Frontal cortex (tissue), 4 donors: ENCODE measurements at places on chromosomes 1 and 21. TPM values are rescaled to one million over a fixed set of nuclear protein-coding genes. Genes with fewer than 3 reads are reported as not detected.

Gene ATP1A4
- not detected for total RNA-seq

Gene TCHH
- total RNA-seq, result under 0.01 TPM

Gene MAP3K7CL
- 1.2 TPM for total RNA-seq

Gene TNFRSF14
- 2.4 TPM for total RNA-seq

Gene GPR161
- 76.2 TPM for total RNA-seq

DNA sequence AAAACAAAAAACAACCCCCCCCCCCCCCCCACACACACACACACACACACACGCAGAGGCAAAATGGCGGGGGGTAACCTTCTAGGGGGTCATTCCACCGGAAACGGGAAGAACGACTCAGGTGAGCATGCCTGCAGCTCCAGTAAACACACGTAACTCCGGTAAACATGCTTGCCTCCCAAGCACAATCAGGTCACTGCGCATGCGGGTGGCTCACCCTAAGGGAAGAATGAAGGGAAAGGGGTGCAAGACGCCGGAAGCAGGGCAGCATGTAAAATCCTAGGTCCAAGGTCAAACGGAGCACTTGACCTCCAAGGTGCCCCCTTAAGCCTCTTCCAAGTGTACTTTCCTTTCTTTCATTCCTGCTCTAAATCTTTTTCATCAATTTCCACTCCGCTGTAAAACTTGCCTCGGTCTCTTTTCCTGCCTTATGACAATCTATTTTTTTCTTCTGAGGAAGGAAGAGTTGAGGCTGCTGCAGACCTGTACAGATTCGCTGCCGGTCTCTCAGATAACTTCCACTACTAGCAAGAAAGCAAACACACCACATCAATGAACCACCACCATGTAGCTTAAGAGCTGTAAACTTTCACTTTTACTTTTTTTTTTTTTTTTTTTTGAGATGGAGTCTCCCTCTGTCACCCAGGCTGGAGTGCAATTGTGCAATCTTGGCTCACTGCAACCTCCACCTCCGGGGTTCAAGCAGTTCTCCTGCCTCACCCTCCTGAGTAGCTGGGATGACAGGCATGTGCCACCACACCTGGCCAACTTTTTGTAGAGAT is 21.0 kb upstream of the CBR3 start:
- no peak for DNase-seq

DNA sequence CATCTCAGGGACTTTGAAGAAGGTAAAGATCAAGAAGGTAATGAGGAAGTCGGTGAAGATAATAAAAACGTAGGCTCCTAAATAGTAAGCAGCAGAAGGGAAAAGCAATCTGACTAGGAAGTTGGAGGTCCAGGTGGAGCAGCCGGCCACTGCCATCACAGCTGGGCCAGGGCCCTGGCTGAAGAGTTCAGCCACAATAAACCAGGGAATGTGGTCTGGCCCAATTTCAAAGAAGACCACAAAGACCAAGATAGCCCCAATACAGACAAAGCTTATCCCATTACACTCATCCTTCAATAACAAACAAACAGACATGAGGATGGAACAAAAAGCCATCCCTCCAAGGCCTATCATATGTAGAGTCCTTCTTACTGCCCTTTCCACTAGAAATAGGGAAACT is 18.4 kb upstream of the JAK1 start:
- no peak for DNase-seq

GRCh38 chr1:48371598-48371997 is 100.4 kb downstream of the SPATA6 start:
- DNase-seq, result no peak

DNA sequence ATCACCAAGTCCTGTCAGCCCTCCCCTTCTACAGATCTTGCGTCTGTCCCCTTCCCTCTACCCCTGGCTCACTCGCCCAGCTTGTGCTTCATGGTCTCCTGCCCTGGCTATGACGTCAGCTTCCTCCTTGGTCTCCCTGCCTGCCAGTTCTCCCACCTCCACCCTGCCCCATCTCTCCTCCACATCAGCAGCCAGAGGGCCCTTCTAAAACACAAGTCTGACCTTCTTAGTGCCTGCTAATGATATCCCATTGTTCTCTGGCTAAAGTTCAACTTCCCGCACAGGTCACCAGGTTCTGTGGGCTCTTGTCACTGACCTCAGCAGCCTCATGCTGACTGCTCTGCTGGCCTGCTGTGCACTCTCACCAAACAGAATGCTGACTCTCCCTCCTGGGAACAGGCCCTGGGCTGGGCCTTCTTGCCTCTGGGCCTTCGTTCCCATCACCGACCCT is 24.7 kb upstream of the MYCL start:
- DNase-seq, result no peak

- DNase-seq, result no peak
Observed at GRCh38 chr21:38796424-38796823, 9.3 kb upstream of the ETS2 start.

- no peak for DNase-seq
Observed at GRCh38 chr1:154772606-154773506, 97.2 kb downstream of the KCNN3 start.

DNA sequence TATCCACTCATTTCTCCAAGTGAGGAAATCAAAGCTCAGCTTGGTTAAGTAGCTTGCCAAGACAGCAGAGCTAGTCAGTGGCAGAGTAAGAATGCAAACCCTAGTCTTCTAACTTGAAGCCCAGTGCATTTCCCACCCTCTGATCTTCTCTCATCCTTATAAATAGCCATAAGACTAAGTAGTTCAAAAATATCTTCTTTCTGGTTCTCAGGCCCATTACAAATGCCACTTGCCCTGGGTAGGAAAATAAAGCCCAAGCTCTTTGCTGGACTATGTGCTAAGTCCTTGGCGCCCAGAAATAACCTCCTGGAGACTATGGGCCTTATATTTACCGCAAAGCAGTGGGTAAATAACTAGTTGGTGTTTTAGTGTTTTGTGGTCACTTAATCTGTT is 505.8 kb downstream of the PLPP3 start:
- DNase-seq, result no peak
